Fibroblast of villous mesenchyme (primary cell): ENCODE measurements at places on chromosomes 6 and 20.
A peak's percentile ranks its signal among the peaks of the same experiment; 100 is the strongest.

DNA sequence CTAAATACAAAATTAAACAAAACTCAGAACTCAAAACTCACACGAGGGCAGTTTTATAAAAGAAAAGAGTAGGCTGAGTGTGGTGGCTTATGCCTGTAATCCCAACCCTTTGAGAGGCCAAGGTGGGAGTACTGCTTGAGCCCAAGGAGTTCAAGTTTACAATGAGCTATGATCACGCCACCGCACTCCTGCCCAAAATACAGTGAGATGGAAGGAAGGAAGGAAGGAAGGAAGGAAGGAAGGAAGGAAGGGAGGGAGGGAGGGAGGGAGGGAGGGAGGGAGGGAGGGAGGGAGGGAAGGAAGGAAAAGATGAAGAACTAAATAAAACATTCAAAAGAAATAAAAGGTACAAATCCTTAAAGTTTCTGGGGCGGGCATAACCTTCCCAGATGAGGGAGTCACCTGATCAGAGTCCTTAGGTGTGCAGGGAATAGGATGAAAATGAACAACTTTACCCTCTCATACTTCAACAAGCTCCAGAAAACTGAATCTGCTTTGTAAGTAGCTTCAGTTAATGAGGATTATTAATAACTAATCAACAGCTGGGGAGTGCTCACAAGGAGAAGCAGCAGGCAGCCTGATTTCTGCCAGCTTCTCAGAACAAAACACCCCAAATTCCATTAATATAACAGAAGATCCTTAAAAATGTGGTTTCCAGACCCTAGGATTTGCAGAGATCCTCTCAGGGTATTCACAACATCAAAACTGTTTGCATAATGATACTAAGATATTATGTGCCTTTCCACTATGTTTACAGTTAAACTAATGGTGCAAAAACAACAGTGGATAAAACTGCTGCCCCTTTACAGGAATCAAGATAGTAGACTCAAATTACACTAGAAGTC is 21.8 kb downstream of the LMBRD1 start:
- DNase-seq: no peak

DNA sequence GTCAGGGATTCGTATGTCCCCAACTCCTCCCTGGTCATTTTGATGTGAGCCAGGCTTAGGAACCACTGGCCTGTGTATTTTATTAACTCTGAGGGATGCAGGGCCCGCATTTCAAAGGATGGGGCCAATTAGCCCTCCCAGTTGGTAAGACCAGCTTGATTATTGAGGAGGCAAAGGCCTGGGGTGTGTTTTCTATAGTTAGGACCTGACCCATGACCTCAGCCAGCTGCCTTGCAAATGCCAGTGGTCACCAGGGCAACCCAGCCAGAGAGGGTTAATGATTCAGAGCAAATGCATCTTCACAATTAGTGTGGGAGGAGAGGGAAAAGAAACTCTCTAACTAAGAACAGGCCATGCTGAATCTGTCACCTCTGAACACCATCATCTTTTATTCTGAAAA is 835.4 kb downstream of the MAFB start:
- DNase-seq: peak; percentile 69

GRCh38 chr6:14727494-14728395 is 518.1 kb upstream of the JARID2 start:
- DNase-seq: peak; percentile 93

GRCh38 chr6:125989631-125990030 is 3.3 kb downstream of the TRMT11 start:
- no peak for DNase-seq

DNA sequence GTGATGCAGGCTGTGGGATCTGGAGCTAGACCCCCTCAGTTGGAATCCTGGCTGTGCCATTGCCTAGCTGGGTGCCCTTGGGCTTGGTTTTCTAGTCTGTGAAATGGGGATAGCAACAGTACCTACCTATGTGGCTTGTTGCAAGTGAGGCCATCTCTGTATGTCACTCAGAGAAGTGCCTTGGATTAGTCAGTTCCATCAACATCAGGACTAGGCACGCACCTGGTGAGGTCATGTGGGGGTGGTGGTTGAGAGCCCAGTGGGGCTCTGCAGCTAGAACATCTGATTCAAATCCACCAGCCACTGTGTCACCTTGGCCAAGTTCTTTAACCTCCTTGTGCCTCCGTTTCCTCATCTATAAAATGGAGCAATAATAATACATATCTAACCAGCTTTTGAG is 12.5 kb downstream of the TCF15 start:
- no peak for DNase-seq

- no peak for DNase-seq
Observed at GRCh38 chr20:46801003-46801702, 91.7 kb downstream of the SLC2A10 start.

DNA sequence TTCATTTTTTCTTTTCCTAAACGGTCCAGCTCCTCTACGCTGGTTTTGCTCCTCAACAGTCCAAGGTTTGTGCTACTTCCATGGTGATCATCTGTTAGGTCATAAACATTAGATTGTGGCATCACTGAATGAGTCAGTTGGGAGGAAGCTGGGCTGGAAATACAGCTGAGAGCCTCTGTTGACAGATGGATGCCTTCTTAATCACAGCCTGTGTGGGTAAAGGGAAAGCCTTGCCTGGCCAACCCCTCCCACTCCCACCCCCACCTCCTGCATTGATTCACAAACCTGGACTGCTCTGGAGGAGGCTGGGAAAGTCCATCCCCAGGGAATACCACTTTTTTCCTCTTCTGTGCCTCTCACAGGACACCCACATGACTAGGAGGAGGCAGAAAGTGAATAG is 180.6 kb upstream of the CCN2 start:
- peak; percentile 94 for DNase-seq

- DNase-seq: no peak
Observed at GRCh38 chr20:23047738-23048214, 1.7 kb downstream of the THBD start.

DNA sequence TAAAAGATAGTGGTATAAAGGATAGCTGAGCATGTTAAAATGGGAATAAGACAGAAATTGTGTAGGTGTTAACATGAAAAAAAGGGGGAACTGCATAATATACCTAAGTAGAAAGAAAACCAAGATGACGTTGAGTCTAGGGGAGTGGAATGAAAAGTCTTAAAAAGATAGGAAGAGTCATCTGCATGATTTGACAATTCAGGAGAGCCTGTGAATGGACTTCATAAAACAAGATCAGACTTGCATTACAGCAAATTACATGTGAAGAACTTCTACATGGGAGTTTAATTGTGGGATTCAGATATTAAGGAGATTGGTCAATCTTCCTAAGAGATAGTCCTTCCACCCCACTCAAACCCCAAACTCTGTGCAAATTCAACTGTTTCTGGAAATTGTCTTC is 85.5 kb downstream of the WASF1 start:
- no peak for DNase-seq

DNA sequence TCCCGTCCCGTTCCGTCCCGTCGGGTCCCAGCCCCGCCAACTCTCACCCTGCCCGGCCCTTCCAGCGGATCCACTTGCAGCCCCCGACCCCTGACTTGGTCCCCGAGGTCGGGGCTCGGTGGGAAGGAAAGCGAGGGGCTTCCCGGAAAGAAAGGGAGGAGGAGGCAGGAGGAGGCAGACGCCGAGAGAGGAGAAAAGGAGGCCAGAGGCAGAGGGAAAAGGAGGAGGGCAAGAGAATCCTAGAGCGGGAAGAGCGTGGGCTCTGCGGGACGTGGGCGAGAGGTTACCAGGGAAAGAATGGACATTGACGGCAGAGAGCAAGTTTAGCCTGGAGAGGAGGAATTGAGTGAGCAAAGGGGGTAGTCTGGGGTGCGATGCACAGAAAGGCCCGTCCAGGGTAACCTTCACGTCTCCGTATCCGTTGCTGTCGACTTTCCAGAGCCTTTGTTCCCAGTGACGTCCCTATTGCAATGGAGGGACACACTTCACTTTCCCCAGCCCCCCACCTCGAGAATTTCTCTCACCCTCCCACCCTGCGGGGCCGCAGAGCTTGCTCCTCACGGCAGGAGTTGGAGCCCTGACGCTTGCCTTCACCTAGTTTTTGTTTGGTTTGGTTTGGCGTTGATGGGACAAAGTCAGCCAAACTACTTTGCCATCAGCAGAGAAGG is 477 bp upstream of the MOXD1 start:
- no peak for DNase-seq

GRCh38 chr6:159045801-159046200 is 1.0 kb upstream of the TAGAP start:
- no peak for DNase-seq

DNA sequence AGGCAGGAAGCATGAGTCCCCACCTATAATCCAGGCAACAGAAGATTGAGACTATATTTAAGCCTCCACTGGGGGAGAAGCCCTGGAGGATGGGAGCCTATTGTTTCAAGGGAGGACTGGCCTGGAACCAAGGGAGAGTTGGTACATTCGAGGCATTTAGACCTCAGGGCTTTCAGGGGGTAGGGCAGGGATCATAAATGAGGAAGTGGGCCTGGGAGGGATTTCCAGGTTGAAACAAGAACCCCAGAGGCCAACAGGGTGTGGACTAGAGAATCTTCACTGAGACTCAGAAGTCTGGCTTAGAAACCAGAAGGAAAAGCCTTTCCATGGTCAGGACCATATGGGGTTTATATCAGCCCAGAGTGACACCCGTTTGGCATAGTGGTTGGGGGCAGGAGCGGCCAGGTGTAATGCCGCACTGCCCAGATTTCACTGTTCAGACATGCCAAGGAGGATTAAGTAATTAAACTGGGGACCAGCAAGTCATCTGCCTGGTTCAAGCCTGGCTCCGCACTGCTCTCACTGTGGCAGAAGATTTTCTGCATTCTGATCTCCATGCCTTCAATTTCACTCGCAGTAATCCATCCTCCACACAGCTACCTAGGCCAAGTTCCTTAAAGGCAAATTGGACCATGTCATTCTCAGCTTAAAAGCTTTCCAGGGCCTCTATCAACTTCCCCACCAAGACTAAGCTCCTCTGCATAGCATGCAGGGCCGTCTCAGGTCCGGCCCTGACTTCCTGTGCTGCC is 17.8 kb downstream of the LRFN2 start:
- no peak for DNase-seq

DNA sequence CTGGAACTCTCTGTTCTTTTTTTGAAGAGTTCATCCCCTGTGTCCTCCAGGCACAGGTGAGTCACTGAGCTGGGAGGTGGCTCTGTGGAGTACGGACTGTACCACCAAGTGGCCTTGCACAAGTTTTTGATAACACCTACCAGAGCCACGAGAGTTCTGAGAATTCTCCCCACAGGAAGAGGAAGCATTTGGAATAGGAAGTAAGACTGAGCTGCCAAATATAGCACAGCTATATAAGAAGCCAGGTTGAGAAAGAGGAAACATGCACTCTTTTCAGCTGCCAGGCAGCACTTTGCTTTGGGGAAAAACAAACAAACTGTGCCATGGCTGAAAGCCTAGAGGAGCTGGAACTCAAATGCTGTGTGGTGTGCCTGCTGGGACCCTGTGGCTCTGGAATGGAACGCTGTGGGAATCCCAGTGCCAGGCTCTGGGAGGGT is 70.8 kb upstream of the RIPOR2 start:
- peak; percentile 43 for DNase-seq

DNA sequence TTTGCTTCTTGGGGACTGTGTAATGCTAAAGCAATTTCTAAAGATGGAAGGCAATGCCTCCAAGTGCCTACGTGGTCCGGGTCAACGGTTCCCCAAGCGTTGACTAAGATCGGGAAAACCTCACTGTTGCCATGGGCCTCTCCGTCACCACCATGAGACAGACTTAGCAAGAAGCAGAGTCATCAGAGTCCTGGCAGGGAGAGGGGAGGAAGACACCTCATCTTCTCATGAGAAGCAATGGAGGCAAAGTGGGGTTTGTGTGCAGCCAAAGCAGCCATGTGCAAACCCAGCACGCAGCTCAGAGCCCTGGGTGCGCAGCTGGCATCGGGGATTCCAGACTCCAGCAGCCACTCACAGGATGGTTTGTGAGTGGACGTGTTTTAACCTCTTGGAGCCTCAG is 111.4 kb downstream of the SYNDIG1 start:
- DNase-seq: no peak

GRCh38 chr6:47669684-47670513 is 28.5 kb upstream of the ADGRF4 start:
- DNase-seq: peak; percentile 32

GRCh38 chr6:138593124-138593877 is 94.0 kb upstream of the NHSL1 start:
- DNase-seq: peak; percentile 93

- peak; percentile 61 for DNase-seq
Observed at GRCh38 chr20:12012241-12013222, 94.8 kb downstream of the BTBD3 start.

- DNase-seq: no peak
Observed at GRCh38 chr20:32858701-32859372, at the start of gene EFCAB8. Gene EFCAB8 (plus strand): TSS chr20:32858923. CDS start chr20:32863793, 4,870 bp downstream.

- no peak for DNase-seq
Observed at GRCh38 chr6:4367643-4368042, 232.3 kb upstream of the ECI2 start.

DNA sequence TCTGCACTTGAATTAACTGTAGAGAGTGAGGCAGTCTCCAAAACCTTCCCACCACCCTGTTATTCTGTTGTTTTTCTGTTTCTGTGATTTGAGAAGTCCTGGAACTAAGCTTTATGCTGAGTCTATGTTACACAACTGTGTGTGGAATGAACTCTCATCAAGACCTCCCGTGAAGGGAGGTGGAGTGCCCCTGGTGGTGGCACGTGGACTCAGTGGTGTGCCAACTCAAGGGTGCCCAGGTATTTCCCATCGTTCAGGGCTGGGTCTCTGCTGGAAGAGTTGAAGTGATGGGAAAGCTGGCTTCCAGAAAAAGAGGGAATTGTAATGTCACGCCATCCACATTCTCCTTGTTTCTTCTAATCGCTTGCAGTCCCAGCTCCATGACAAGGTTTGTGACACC is 374.2 kb downstream of the SMOC2 start:
- no peak for DNase-seq

DNA sequence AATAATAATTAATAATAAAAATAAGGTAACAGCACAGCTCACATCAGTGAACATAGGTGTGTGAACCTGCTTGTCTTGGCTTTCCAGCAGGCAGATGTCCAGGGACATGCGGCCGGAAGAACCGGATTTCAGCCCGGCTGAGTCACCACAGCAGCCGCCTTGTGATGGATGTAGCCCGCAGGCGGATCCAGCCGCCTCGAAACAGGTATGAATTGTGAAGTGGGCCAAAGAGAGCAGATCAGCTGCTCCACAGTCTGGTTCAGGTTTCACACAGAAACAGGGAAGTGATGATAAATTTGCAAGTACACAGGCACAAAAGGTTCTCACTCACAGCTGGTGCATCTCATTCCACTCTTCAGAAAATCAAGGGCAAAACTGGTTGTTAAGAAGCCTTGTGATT is 55.1 kb downstream of the ID4 start:
- DNase-seq: no peak

- no peak for DNase-seq
Observed at GRCh38 chr6:80316686-80317231, 210.3 kb downstream of the BCKDHB start.
